ENCODE measurements at places on chromosomes 1 and 21.

- no peak for DNase-seq
Observed at GRCh38 chr21:31570824-31571566, 88.5 kb upstream of the SOD1 start.

DNA sequence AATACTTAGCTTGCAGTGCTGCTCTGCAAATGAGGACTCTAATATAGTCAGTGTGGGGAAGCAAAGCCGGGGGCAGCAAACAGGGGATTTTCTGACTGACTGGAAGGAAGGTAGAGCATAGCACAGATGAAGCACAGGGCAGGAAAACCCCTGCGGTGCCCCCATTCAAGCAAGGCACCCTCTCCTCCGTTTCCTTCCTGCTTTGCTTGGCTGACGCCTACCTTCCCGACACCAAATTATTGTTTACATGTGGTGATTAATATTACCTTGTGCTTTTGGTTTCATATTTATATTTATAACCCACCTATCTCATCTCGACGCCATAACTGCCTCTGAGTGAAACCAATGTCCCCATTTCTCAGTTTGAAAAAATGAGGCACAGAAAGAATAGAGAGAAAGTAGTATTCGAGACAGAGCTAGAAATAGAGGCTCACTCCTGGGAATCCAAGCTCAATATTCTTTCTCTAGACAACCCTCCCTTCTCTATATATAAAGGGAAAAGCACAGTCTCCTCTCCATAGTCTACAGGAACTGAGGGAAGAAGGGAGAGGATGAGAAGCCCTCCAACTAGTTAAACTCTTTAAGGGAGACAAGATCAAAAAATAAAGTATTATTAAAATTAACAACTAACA is 41.3 kb downstream of the PIK3C2B start:
- DNase-seq, result no peak

DNA sequence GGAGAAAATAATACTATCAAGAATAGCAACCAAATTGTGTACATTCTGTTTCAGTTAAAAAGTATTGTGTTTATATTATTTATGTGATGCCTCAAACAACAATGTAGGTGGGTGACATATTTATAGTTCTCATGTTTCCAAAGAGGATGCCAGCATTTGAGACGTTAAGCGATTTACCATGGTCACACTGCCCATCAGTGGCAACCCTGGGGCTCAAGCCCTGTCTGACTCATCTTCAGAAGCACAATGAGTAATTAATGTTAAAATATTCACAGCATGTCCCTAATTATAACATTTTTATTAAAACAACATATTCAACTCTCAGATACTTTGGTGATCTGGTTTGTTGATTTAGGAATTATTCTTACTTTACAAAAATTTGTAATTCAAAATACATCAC is 409.4 kb downstream of the BRINP3 start:
- DNase-seq, result no peak

- no peak for DNase-seq
Observed at GRCh38 chr1:24261977-24262376, 57.2 kb upstream of the GRHL3 start.

- no peak for DNase-seq
Observed at GRCh38 chr1:233140974-233141373, 154.6 kb downstream of the PCNX2 start.

DNA sequence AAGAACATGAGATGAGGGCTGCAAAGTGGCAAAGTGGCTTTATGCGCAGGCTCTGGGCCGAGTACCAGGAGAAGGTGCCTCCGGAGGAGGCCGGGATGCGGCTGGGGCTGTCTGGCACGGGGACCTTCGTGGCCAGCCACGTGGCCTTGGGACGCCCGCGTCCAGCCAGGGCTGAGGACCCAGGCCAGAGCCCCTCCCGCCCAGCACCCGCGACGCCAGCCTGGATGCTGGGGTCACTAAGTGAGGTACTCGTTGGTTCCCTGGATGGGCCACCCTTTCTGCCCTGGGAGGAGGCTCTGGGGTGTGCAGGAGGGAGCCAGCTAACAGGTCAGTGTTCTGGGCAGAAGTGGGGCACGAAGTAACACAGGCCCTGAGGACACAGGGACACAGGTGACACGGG is 12.6 kb downstream of the SCNN1D start:
- DNase-seq, result no peak

DNA sequence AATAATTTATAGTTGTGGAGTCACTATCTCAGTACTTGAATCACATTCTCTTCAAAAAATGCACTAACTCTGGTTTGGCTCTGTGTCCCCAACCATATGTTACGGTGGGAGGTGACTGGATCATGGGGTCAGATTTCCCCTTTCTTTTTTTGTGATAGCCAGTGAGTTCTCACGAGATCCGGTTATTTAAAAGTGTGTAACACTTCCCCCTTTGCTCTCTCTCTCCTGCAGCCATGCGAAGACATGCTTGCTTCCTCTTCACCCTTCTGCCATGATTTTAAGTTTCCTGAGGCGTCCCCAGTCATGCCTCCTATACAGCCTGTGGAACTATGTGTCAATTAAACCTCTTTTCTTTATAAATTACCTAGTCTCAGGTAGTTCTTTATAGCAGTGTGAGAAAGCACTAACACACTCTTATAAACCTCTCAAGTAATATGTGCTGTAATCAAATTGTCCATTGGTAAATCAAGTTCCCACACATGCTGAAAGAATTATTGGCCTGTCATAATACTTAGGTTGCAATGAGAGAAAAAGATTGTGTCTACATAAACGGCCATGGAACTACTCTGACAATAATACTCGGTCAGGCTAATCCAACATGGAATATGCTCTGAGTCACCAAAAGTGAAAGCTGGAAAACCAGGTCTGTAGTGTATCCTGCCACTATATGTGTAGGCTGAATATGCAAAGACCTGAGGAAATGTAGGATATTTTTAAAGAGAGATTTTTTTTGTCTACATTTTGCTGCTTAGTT is 107.5 kb downstream of the SLC44A5 start:
- no peak for DNase-seq

- DNase-seq, result no peak
Observed at GRCh38 chr1:219988387-219988786, 57.9 kb downstream of the EPRS1 start.

DNA sequence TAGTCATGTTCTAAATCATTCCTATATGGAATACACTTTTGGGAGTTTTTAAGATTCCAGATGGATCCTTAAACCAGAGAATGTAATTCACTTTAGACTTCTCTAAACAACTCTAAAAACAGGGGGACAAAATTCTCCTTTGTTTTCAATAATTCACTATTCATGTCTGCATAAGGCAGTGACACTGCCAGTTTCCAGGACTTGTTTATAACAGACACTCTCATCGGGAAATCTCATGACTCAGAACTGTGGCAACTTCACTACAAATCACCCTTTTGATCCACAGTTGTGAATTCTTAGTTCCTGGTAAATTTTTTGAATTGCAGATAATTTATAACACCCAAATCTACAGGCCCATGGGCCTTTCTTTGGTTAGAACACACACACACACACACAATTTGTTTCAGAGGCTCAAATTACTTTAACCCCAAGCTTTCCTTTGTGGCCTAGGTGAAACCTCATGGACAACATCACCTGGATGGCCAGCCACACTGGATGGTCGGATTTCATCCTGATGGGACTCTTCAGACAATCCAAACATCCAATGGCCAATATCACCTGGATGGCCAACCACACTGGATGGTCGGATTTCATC is at the start of gene OR2T4:
Gene OR2T4 (plus strand): TSS at position 545 of the 595 bp plus-strand sequence. CDS start 0 bp downstream, at position 545.
- no peak for DNase-seq

GRCh38 chr21:34367320-34367935 is 3.6 kb downstream of the KCNE2 start:
- peak; percentile 14 for DNase-seq

- no peak for DNase-seq
Observed at GRCh38 chr1:186740324-186740723, 60.1 kb upstream of the PTGS2 start.

DNA sequence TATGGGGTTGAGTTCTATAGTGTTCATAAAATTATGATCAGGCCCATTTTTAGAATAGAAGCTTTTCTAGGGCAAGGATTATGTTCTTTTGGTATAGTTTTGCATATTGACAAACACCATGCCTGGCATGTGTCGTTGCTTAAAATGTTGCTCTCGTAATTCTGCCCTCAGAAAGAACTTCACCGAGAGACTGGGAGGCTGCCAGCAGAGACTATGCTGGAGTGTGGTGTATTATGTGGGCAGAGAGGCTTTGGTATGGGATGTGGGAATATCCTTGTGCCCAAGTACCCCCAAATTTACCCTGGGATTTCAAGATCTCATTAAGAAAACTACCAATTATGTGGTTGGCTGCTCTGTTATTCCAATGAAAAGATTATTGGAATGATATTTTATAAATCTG is 27.9 kb downstream of the PGM1 start:
- DNase-seq, result no peak

- DNase-seq, result no peak
Observed at GRCh38 chr1:204149107-204149506, 2.7 kb downstream of the ETNK2 start.

- DNase-seq, result no peak
Observed at GRCh38 chr1:10280439-10281350, 70.3 kb downstream of the KIF1B start.

GRCh38 chr1:31976401-31976800 is 37.3 kb upstream of the KHDRBS1 start:
- DNase-seq, result no peak

- no peak for DNase-seq
Observed at GRCh38 chr1:88917321-88918025, 26.1 kb upstream of the GTF2B start.

GRCh38 chr1:60136395-60136794 is 62.8 kb upstream of the C1orf87 start:
- DNase-seq, result no peak

DNA sequence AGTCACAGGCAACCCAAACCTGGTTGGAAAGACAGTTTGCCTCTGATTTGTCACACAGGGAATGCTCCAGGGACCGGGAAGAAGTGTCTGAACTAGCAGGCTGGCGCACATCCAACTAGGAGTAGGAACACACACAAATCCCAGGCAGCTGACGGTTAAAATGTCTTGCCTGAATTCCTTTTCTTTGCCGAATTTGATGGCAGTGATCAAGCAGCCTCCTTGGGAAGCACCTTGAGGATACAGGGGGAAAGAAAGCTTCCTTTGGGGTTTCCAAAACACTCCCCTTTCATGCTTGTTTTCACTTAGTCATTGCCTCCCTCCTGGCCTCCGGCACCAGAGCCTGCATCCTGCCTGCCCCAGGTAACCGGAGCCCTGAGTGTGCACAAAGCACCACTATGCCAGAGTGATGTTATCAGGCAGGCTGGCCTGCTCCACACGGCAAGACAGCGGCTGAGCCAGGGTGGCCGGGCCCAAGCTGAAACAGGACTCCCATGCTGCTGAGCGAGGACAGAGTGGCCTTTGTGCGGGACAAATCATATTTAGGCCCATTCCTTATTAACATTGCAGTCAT is 193.8 kb downstream of the LMX1A start:
- DNase-seq, result no peak

DNA sequence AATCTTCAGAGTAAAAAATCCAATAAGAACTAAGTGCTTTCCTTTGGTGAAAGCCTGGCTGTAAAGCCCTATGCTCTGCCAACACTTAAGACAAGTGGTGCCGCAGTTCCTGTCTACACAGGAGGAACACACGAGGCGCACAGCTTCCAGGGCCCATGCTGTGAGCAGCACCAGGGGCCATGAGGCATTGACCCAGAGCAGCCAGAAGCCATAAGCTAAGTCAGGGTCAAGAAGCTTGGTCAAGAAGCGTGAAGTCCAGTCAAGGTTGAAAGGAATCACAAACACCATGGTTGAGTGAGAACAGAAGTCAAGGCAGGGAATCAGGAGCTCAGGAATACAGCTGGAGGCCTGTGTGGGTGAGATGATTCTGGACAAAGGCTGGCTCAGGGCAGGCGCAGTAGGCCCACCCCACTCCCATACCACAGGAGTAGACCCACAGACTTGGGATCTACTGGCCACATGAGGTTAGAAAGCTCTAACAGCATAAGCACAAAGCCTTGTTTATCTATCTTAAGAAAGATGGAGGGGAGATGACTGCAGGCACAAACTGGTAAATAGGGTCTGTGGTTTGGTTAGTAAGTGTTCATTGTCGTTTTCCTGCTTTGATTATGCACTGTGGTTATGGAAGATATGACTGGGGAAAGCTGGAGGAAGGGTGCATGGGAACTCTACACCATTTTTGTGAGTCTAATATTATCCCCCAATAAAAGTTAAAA is 42.9 kb upstream of the RCAN3 start:
- no peak for DNase-seq

Measured in SW 1271 (cell line).